Central memory CD4-positive, alpha-beta T cell (primary cell): ENCODE measurements at places on chromosomes 13 and 19.

- no peak for DNase-seq
Measured at GRCh38 chr19:690203-690602, 5.0 kb downstream of the PRSS57 start.

GRCh38 chr19:45469945-45470761 is 2.4 kb downstream of the FOSB start:
- no peak for DNase-seq

DNA sequence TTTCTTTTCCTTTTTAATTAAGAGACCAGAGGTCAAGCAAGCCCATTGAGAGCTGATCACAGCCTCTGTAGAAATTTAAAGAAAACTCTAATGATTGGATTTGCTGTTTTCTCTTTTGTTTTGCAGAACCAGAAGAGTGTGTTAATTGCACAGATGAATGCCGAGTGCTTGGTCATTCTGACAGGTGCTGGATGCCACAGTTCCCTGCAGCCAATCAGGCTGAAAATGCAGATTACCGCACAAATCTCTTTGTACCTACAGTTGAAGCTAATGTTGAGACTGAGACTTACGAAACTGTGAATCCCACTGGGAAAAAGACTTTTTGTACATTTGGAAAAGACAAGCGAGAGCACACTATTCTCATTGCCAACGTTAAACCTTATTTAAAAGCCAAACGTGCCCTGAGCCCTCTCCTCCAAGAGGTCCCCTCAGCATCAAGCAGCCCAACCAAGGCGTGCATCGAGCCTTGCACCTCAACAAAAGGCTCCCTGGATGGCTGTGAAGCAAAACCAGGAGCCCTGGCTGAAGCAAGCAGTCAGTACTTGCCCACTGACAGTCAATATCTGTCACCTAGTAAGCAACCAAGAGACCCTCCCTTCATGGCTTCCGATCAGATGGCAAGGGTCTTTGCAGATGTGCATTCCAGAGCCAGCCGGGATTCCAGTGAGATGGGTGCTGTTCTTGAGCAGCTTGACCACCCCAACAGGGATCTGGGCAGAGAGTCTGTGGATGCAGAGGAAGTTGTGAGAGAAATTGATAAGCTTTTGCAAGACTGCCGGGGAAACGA is 93.1 kb downstream of the PCDH17 start:
- no peak for DNase-seq

DNA sequence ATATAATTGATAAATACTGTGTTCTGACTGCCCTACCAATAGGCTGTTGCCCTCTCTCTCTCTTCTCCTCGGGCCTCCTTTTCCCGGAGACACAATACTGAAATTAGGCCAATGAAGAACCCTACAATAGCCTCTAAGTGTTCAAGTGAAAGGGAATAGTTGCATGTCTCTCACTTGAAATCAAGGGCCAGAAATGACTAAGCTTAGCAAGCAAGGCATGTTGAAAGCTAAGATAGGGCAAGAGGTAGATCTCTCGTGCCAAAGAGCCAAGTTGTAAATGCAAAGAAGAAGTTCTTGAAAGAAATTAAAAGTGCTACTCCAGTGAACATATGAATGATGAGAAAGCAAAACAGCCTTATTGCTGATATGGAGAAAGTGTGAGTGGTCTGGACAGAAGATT is 13.3 kb downstream of the KATNAL1 start:
- DNase-seq: no peak

- peak; percentile 34 for DNase-seq
Measured at GRCh38 chr19:55383279-55384130, 587 bp downstream of the TMEM238 start.

DNA sequence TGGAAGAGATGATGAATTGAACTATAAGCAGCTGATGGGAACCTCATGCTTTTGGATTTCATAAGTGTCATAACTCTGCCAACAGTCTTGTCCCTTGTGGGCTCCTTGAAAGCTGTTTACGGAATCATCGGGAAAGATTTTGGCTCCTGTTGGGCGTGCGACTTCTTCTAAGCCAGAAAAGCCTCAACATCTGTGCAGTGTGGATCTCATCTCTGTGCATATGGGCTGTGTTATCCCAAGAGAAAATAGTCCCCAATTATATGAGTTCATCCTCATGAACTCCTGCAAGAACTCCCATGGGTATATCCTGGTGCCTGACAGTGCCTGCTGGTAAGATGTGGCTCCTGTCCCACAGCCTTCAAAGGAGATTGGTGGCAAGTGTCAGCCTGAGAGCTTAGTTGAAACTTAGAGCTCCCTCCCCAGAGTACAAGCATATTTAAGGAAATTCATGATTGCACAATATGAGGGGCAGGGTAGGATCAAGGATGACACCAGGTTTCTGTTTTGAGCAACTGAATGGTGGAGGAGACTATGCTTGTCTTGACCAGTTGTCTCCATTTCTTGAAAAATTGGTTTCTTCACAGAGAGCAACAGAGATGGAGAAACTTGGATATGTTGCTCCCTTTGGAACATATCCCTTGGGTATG is 243.5 kb downstream of the ITGBL1 start:
- no peak for DNase-seq

DNA sequence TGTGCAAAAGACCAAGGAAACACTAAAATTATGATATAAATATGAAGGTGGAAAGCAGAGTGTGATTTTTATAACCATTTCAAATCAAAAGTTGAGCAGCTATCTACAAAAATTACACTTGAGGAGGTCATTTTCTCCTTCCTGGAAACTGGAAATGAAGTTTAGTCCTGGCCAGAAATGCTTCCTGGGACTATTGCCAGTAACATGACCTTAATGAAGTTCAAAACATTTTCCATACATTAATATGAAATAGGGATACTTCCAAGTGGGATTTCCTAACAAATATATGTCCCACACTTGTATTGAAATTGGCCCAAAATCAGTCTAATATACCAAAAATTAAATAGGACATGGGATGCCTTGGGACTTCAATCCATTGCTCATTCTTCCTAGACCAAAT is 1556.8 kb upstream of the MIR17HG start:
- DNase-seq: no peak

- no peak for DNase-seq
Measured at GRCh38 chr13:43185226-43185625, 161.8 kb downstream of the DNAJC15 start.
